ENCODE measurements at places on chromosomes 7 and 10.

- no peak for DNase-seq
These were observed 7.2 kb downstream of the C10orf90 start for GRCh38 chr10:126663328-126663727.

DNA sequence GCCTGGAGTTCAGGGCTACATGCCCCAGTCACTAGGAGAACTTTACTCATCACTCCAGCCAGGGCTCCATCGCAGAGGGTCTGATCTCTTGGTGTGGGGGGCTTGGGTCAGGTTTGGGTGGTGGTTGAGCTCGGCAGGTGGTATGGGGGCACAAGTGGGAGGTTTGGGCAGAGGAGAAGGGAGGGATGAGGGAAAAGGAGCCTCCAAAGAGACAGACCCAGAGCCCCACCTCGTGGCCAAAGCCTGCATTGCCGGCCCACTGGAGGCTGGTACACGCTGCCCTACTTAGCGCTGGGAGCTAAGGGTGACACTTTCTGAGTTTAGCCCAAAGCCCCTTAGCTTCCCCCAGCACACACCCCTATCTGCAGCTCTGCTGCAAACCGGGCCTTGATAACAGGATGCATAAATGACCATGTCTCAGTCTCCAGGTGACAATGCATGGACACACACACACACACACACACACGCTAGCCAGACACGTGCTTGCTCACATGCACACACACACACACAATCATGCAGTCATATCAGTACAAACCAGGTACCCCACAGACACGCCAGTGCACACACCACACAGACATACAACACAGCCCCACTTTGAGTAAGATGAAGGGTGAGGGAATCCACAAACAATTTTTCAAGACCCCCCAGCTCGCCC is 14.7 kb downstream of the LZTS2 start:
- DNase-seq, result peak; percentile 81

GRCh38 chr10:33753389-33753788 is 418.9 kb upstream of the NRP1 start:
- DNase-seq, result no peak

DNA sequence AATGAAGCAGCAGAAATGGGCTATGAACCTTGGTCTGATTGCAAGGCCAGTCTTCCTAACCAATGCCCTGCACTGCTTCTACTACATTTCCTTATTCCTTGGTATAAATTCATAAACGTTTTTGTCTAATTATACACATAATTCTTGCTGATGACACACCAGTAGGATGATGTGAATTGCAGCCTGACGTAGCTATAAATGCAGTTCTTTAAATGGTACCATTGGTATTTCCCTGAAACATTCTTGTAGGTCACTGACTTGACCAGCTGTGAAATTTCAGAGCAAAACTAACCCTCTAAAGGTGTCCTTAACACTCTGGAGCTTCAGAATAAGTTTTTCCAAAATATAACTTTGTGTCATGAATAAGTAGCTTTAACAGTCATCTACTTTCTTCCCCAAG is 50.8 kb downstream of the IFIT5 start:
- DNase-seq, result no peak

DNA sequence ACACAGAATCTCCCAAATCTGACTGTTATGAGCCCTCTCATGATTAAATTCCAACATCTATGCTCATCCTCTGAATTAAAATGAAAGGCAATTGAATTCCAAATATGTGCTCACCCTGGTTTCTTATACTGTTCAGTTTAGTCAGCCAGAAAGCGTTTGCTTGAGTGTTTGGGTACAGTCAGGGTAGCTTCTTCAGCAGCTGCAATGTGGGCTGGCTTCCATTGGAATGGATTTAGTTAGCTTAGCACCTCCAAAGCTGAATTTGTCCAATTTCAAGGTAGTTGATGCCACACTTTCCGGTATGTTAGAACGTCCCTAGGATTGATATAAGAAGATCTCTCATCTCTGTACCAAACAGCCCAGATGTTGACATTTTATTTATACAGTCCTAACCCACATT is 9.3 kb downstream of the KLHL7 start:
- DNase-seq, result no peak

- DNase-seq, result no peak
These were observed 112.1 kb downstream of the PARD3 start for GRCh38 chr10:34702982-34703381.

GRCh38 chr10:19819419-19820033 is 3.3 kb downstream of the PLXDC2 start:
- no peak for DNase-seq

DNA sequence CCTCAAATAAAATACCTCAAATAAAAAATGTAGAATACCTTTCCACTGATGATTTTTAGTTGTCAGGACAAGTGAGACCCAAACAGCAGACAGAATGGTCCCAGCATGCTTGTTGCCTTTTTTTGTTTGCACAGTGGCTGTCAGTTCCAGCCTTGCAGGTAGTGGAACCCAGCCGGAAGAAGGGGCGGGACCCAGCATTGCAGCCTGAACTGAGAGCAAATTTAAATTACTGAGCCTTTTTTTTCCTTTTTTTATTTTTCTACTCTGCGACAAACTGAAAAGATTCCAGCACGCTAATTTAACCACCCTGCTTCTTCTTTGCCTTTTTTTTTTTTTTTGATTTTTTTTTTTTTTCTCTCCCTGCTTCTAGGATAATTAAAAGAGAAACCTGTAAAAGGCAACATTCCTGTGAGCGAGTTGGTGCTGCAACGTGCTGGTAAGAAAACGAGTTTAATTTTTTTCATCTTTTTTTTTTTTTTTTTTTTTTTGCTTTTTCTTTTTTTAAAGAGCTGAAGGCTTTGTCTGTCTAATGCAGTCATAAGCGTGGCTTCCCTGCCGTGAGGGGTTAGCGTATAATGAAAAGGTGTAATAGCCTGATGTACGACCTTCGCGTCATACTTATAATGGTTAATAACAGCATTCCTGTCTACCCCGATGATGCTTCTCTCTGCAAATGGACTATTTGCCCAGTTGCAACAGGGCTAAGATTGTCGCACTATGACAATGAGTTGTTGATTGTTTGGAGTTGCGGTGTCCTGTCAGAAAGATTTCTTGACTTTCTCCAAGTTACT is 555.3 kb upstream of the CELF2 start:
- DNase-seq, result no peak

DNA sequence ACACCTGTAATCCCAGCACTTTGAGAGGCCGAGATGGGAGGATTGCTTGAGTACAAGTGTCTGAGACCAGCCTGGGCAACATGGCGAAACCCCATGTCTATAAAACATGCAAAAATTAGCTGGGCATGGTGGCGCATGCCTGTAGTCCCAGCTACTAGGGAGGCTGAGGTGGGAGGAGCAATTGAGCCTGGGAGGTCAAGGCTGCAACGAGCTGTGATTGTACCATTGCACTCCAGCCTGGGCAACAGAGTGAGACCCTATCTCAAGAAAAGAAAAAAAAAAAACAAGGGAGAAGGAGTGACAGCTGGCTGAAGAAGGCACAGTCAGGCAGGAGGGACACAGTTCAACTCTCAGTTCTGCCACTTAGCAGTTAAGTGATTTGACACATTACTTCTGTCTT is 26.4 kb upstream of the ZCCHC24 start:
- DNase-seq, result no peak

GRCh38 chr7:80054356-80054755 is 80.3 kb upstream of the GNAI1 start:
- DNase-seq, result no peak

GRCh38 chr7:30139836-30140384 is 5.1 kb downstream of the MTURN start:
- DNase-seq, result no peak

DNA sequence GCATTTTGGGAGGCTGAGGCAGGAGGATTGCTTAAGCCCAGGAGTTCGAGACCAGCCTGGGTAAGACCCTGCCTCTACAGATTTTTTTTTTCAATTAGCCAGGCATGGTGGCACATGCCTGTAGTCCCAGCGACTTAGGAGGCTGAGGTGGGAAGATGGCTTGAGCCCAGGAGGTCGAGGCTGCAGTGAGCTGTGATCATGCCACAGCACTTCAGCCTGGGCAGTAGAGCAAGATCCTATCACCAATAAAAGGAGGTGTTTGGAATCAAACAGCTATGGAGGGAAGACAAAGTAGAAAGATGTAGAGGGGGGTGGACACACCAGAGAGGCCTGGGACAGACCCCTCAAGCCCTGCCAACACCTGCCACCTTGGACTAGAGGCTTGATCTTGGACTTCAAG is 9.1 kb upstream of the TNRC18 start:
- DNase-seq, result no peak

GRCh38 chr10:105986912-105987635 is 1177.4 kb downstream of the SORCS1 start:
- DNase-seq, result no peak

All from left lobe of liver (tissue), 2 donors.